ENCODE measurements at places on chromosomes 4 and X. TPM values are rescaled to one million over a fixed set of nuclear protein-coding genes. Genes with fewer than 3 reads are reported as not detected.

GRCh38 chr4:11618666-11619282, 190.1 kb upstream of the HS3ST1 start:
- no peak for DNase-seq

DNA sequence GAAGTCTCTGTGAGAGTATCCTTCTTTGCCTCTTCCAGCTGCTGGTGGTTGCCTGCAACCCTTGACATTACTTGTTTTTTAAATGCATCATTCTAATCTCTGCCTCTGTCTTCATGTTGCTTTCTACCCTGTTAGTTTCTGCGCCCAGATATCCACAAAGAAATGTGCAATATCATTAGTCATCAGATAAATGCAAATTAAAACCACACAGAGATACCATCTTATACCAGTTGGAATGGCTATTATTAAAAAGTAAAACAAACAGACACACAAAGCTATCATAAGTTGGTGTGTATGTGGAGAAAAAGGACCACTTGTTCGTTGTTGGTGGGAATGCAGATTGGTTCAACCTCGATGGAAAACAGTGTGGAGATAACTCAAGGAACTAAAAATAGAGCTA, 517.4 kb downstream of the FAT4 start:
- DNase-seq = no peak

DNA sequence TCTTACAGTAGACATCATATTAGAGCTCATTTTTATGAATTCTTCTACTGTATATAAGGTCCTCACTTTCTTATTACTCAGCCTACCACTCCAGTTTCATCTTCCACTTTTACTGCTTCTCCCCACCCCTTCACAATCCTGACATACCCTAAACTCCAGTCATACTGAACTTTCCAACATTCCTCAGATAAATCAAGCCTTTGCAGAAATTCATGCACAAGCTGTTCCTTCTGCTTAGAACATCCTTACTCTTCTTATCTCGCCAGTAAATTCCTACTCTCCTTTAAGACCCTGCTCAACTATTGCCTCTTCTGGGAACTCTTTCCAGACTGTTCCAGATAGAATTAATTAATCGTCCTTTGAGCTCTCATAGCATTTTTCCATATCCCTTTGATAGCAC, 24.8 kb downstream of the RTL9 start:
- no peak for DNase-seq

- DNase-seq = no peak
Observed at GRCh38 chr4:67725132-67725531, 24.2 kb upstream of the UBA6 start.

The CYBB gene
- not detected for total RNA-seq

The LAMP2 gene
- 60.3 TPM for total RNA-seq

The HMGN5 gene
- 3.3 TPM for total RNA-seq

DNA sequence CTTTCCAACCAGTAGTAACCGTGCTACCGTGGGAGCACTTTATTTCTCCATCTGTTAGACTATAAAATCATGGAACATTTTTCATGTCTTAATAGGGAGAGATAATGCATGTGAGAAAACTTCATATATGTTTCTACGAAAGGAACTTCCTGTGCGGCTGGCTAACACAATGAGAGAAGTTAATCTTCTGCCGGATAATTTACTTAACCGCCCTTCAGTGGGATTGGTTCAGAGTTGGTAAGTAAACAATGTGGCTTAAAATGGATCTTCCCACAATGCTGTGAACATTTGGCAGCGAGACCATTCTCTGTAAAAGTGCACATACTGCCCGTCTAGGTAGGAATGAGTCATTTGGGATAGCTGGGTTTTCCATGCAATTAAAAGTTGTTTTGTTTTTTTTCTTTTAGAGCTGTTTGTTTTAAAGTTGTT, 29.6 kb downstream of the PDK3 start:
- DNase-seq = no peak
